ENCODE measurements at places on chromosomes 11 and 22. TPM values are rescaled to one million over a fixed set of nuclear protein-coding genes. Genes with fewer than 3 reads are reported as not detected.

DNA sequence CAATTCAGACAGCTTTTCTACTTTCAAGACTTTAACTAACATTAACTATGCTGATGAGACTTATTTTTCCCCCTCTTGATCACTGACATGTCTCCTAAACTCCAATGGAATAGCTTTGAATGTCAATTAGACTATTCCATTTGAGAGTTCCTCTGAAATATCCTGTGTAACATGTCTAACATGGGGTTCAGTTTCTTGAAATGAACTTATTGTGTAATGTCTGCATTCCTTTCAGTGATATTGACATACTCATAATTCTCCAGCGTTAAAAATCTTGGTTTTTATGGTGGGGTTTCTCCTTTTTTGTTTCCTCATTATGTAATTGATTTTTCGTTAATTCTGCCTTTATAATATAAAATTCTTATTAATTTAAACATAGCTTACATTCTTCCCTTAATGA lies 37.7 kb upstream of the SPTBN2 start:
- no peak overlapping the region for H3K4me3 ChIP-seq
- no peaks in the 10 kb centered on the region for H3K36me3 ChIP-seq
- H3K27ac ChIP-seq: no peak overlapping the region

- no peak for DNase-seq
- H3K4me1 ChIP-seq: no peaks in the 10 kb centered on the region
- no peak overlapping the region for H3K4me3 ChIP-seq
- H3K27me3 ChIP-seq: no peaks in the 10 kb centered on the region
These were observed 12.4 kb downstream of the P4HA3 start for GRCh38 chr11:74299015-74299414.

- no peaks in the 10 kb centered on the region for H3K4me1 ChIP-seq
- no peak overlapping the region for H3K27ac ChIP-seq
- H3K36me3 ChIP-seq: no peaks in the 10 kb centered on the region
- no peak for DNase-seq
- no peak overlapping the region for H3K4me3 ChIP-seq
These were observed 5.4 kb downstream of the PDE2A start for GRCh38 chr11:72668629-72669347.

Gene PIK3C2A
- 96.8 TPM for total RNA-seq

Gene OR51E2
- total RNA-seq: not detected

Gene TECTA
- 0.87 TPM for total RNA-seq

Gene TUBA8
- total RNA-seq: 1.7 TPM

Gene CRYBB2
- not detected for total RNA-seq
